Iris pigment epithelial cell (primary cell): ENCODE measurements at places on chromosomes 6 and 20.

GRCh38 chr6:57173056-57173885, 1.1 kb downstream of the BAG2 start:
- peak; percentile 41 for DNase-seq

GRCh38 chr6:39452306-39453145, 130.0 kb upstream of the KCNK16 start:
- peak; percentile 53 for DNase-seq

DNA sequence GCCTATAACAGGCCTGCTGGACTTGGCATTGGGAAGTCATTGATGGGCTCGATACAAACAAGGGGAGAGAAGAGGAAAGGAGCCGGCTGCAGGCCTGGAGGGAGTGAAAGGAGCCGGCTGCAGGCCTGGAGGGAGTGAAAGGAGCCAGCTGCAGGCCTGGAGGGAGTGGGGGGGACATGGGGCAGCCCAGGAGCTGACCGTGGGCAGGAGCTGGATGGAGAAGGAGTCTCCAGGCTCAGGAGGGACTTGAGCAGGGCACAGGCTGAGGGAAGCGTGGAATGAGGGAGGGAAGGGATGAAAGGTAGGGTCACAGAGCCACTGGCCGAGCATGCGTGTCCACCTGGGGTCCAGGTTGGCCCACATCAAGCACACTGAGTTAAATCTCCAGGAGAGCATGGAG, 32.0 kb downstream of the RPP40 start:
- no peak for DNase-seq

- DNase-seq, result peak; percentile 58
Measured at GRCh38 chr6:46410334-46410953, 80.8 kb downstream of the RCAN2 start.

GRCh38 chr6:64777941-64778785, 928.9 kb downstream of the EYS start:
- peak; percentile 89 for DNase-seq

- peak; percentile 93 for DNase-seq
Measured at GRCh38 chr6:112037783-112038216, 16.1 kb upstream of the CCN6 start.

- DNase-seq, result no peak
Measured at GRCh38 chr20:43939762-43940121, 25.1 kb downstream of the TOX2 start.
